D721Med (cell line): ENCODE measurements at places on chromosomes 2 and 18.

DNA sequence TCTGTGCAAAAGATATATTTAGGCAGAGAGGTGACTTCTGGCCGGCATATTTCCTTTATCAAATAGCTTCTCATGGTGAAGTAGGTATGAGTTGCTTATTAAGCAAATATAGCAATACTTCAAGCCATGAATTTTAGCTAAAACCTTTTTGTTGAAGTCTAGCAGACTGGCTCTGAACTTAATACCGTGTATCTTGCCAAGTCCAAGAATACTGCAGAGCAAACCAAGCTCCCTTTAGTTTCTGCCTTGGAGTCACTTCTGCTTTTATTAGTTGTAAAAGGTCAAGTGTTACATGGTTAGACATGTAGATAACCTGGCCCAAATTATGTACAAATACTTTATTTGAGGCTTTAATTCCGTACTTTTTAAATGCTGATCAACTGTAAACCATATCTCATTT lies 627.6 kb upstream of the PKDCC start:
- DNase-seq: no peak

DNA sequence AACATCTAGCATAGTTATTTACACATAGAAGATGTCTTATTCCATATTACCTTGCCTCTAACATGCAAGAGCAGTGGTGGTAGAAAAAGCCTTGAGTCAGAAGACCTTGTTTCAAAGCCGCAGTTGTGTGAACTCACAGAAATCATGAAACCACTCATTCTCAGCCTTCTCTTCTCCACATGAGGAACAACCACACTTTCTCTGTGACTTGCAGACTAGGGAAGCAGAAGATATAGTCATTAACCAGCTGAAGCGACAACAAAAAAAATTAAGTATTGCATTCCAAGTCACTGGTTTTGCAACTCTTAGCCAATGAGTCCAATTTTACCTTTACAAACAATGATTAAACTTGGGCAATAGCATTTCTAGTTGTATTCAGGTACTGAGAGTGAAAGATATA lies 19.0 kb downstream of the TWSG1 start:
- DNase-seq: no peak

DNA sequence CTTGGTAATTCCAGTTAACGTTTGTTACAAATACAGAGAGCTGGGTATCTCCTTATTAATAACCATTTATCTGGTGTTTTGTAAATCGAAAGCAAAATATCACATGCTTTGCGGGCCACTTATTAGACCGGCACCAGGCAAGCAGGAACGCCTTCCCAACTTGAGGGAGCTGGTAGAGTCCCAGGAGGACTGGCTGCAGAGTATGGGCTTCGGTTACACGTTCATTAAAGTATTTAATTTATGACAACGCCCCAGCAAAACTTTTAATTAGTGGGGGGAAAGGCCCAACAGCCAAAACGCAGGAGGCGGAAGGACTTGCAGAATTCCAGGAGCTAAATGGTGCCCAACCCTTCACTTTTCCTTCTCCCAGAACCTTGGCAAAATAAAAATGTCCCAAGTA lies 3.7 kb downstream of the SMAD7 start:
- DNase-seq: no peak

DNA sequence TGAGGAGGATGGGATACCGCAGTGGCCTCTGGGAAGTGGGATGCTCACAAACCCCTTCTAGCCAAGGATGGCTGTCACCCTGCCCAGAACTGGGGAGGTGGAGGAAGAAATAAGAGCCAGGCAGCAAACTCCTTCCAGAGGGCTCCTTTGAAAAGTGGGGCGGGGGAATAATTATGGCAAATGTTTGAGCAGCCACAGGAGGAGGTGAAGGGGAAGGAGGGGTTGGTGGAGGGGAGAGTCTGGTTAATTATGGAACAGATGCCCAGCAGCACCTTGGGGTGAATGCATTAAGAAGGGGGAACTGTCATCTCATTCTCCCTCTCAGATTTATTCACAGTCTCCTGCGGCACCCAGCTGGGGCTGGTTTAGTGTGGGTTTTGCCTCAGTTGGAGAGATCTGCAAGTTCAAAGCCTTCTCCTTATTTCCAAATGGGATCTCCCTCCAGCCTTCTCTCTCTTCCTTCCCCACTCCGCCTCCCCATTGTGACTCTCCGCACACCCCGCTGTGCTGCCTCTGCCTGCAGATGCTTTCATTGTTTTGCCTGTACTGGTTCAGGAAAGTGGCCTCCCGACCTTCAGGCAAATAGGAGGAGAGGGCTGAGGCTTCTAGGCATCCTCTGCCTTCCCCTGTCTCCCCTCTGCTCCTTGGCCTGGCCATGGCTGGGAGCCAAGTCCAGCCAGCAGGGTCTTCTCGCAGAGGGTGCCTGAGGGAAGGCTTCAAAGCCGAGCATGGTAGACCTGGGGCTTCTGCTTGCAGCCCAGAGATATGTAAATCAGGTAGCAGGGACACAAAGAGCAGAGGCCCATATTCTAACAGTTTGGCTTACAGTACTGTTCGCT lies 457.2 kb upstream of the MEX3C start:
- DNase-seq: no peak

- DNase-seq: no peak
Observed at GRCh38 chr18:5772306-5773105, 122.8 kb downstream of the TMEM200C start.

- DNase-seq: no peak
Observed at GRCh38 chr18:32112826-32113225, 21.2 kb downstream of the RNF138 start.

GRCh38 chr2:241202268-241202585 lies 13.8 kb downstream of the ANO7 start:
- no peak for DNase-seq

DNA sequence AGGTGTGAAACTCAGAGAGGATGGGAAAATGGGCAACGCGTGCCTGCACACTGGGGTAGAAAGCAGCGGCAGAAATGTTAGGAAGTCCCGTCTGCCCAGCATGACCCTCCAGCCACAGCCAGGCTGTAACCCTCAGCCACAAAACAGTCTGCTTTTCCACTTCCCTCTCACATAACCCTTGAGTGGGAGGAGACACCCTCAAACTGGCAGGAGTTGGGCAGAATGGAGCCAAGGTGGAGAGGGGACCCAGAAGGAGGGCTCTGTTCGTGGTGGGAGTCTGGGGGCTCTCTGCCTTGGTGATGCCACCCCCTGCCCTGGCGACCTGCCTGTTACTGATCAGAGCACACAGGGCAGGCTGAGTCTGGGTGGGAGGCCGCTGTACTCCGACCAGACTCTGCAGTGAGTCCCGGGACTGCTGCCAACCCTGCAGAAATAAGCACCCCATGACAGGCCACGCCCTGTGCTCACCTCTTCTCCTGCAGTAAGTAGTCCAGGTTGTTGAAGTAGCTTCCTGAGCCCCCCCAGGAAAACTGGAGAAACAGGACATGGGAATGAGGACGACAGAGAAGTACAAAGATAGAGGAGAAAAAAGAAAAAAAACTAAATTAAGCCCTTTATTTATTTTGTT lies 16.0 kb downstream of the FAM178B start:
- DNase-seq: no peak

- no peak for DNase-seq
Observed at GRCh38 chr2:103363639-103364038, 601.8 kb downstream of the TMEM182 start.

DNA sequence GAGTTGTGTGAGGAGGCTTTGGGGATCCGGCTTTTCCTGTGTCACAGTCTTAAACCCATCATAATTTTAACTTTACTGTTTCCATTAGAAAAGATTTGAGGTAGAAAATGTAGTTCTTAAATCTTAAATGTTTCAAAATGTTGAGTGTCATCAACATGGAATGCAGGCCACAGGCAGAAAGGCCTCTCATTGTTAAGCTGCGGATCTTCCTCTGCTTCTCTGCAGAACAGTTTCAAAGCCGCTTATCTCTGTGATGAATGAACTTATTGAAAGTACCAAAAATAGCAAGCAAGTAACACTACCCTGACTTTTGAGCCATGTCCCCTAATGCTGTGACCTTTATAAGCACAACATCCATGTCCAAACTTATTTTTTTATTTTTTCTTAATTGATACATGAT lies 1645.8 kb downstream of the DPP10 start:
- DNase-seq: no peak

DNA sequence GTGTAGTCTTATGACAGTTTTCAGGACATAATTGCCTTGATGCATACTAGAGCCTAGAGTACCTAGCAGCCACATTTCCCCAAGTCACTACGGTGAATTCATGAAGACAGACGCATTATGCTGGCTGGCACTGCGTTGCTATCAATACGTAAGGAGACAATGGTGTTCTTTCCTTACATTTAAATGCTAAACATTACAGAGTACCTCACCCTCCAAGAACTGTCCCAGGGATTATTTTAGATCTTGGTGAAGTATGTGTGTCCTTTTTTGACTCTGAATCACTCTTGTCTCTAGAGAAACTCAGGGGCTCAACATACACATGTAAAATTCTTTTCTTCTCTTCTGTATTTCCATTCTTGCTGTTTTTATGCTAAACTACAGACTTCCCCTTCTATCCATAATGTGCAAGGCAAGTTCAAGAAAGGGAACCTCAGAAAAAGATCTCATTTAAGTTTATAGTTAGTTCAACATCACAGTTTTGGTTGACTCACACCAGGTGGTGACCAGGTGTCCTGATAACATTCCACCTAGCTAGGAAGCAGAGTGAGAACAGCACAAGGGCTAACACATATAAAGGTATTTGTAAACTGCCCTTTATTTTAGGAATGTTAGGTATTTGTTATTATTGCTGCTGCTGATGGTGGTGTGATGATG lies 212.4 kb upstream of the HNRNPA3 start:
- no peak for DNase-seq

DNA sequence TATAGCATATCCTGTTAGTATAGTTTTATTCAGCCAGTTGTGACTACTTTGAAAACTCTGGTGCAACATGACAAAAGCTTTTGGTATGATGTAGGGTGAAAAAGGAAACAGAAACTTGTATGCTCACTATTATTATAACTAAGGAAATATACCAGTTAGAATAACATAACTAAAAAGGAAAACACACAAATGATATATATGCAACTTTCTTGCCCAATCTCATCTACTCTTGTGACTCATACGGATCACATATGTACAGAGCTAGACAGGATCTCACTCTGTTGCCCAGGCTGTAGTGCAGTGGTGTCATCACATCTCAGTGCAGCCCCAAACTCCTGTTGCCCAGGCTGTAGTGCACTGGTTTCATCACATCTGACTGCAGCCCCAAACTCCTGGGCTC lies 12.4 kb upstream of the TLK1 start:
- DNase-seq: no peak

DNA sequence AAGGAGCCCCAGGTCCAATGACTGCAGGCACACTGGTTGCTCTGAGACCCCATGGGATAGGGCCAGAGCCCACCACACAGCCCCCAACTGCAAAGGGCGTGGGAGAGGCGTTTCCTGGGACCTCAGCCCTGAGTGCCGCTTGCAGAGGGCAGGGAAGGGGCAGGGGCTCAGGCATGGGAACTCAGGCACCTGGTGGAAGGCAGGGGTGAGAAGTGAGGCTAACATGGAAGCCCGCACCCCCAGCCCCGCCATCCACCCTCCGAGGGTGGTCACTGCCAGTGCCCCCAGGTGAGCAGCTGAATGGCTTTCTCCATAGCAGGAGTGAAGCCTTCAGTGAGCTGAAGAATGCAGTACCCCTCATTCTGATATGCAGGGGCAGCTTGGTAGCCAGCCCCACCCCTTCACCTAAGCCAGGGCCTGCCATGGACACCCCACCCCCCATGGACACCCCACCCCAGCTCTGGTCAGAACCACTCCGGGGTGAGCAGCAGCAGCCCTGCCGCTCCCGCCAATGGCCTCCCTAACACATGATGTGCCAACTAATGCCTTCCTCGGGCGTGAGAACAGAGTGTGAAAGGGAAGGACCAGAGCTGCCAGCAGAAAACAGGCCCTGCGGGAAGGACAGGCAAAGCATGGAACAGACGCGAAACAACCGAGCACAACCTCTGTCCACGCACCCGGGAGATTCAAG lies 6.6 kb downstream of the KIF1A start:
- DNase-seq: no peak

GRCh38 chr18:63905361-63905760 lies 2.4 kb upstream of the SERPINB10 start:
- DNase-seq: no peak

DNA sequence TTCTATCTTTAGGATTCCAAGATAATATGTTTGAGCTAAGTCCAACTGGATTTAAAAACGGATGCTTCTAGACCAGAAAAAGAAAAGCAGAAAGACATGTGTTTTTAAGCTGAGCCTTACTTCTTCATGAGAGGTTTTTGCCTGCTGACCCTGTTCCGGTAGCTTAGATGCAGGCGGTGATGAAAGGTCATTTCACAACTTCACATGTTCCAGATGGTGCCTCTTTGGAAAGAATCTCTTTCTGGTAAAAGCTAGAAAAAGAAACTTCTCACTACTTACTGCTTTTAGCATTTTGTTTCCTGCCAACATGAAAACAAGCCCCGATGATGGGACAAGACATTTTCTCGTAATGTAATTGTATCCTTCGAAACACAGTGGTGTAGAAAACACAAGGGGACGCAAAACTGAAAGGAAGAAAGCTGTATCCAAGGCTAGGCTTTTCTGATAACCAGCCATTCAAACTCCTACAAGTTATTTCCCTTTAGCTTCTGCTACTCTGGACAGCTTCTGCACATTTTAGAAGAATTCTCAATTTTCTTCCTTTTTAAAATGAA lies 407.3 kb upstream of the LYPD1 start:
- no peak for DNase-seq

DNA sequence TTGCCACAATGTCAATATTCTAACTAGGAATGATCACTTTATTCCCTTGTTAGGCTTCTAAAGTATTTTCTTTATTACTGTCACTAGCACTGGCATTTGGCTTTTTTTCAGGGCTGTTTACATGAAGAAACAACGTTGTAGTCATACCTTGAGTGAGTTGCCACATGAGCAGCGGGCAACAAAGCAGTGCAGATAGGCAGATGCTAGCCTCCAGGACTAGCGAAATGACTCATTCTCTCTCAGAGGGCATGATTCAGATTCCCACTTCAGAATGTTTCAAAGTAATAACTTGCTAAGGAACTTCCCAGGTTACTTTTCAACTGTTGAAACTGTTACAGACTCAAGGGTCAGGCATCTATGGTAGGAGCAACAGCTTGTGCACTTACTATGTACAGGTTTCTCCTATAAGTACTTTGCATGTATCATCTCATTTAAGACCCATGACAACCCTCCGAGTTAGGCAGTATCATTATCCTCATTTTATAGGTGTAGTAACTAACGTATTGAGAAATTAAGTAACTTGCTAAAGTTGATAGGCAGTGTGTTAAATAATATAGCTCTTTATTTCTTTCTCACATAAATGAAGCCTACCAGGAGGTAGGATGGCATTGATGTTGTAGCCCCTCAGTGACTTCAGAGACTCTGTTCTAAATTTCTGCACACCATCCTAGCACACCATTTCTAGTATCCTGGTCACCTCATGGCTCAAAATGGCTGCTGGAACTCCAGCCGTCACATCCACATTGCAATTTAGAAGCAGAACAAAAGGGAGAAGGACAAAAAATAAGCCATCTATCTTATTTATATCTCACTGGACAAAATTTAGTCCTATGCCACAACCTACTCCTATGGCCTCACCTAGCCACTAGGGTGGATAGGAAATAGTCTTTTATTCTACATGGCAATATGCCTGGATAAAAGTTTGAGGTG lies 83.3 kb downstream of the ICOS start:
- no peak for DNase-seq

GRCh38 chr2:8054070-8054469 lies 627.8 kb upstream of the ID2 start:
- DNase-seq: no peak
